ENCODE measurements at places on chromosomes 3 and 15.

- no peak for DNase-seq
Measured at GRCh38 chr3:168250415-168250861, 154.7 kb upstream of the GOLIM4 start.

- DNase-seq: no peak
Measured at GRCh38 chr15:34019369-34019990, 19.5 kb downstream of the AVEN start.

GRCh38 chr3:107956991-107957900, 133.6 kb downstream of the CD47 start:
- no peak for DNase-seq

DNA sequence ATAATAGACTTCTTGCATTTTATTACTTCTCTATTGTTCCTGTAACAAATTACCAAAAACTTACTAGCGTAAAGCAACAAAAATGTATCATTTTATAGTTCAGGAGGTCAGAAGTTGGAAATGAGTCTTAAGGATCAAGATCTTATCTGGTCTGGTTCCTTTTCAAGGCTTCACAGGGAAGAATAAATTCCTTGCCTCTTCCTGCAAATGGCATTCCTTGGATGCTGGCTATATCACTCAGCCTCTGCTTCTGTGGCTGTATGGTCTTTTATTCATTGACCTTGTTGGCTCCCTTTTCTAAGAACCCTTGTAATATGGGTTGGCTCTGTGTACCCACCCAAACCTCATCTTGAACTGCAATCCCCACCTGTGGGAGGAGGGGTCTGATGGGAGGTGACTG, 478.4 kb upstream of the THBS1 start:
- DNase-seq: no peak

DNA sequence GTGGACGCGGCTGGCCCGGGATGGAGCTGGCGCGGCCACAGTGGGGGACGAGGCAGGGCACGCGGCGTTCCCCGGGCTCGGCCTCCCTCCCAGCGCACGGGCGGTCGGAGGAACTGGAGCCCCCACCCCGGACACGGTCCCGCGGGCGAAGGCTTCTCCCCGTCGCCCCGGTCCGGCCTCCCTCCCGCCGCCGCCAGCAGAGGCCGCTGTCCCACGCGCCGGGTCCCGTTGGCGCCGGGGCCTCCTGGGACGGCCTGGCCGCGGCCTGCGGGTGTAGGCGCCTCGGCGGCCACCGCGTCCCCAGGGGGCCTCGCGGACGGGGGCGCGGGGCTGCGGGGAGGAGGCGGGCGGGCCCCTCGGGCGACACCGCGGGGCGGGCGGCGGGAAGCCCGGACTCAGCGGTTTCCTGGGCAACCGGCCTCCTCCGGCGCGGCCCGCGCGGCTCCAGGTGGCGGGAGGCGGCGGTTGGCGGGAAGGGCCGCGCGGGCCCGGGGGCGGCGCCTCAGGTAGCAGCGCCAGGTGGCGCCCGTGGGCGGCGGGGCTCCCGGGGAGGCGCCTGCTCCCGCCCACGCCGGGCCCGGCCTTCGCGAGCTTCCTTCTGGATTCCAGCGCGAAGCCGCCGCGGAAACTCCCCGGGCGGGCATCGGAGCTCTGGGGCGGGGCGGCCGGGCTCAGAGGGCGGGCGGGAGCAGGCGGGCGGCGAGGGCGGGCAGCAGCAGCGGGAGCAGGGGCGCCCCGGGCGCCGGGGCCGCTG, 26.7 kb downstream of the MELTF start:
- DNase-seq: peak; percentile 38

DNA sequence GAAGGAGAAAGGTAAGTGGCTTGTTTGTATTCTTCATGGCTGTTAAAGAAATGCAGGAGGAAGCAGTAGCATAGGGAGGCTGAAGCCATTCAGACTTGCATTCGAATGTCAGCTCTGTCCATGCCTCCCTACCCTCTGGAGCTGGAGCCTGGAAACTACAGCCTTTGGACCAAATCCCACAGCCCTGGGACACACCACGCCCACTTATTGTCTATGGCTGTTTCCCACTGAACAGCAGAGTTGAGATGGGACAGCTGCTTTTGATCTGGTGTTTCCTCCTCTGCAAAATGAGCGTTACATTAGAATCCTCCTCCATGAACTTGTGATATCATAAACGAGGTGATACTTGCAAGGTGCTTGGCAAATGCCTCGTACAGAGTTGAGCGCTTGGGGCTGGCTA, 3.6 kb downstream of the FAM107A start:
- DNase-seq: no peak

GRCh38 chr3:34212656-34213055, 414.2 kb downstream of the PDCD6IP start:
- DNase-seq: no peak

- no peak for DNase-seq
Measured at GRCh38 chr3:195226445-195226844, 44.5 kb downstream of the XXYLT1 start.

DNA sequence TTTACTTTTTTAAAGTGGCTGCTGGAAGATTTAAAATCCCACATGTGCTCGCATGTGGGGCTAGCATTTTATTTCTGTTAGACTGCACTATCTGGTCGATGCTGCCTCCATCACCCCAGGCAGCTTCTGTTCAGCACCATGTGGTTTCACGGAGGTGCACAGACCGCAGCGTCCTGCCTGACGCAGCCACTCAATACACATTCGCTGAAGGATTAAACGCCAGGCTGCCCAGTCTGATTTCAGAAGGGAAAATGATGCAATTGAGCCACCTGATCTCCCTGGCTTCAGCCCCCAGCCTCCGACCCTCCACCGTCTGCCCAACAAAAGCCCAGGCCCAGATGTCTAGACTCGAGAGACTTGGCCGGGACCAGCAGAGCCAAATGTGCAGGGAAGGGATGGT, 84.5 kb downstream of the MEGF11 start:
- DNase-seq: no peak

- DNase-seq: no peak
Measured at GRCh38 chr15:77096138-77096537, 25.2 kb upstream of the TSPAN3 start.

DNA sequence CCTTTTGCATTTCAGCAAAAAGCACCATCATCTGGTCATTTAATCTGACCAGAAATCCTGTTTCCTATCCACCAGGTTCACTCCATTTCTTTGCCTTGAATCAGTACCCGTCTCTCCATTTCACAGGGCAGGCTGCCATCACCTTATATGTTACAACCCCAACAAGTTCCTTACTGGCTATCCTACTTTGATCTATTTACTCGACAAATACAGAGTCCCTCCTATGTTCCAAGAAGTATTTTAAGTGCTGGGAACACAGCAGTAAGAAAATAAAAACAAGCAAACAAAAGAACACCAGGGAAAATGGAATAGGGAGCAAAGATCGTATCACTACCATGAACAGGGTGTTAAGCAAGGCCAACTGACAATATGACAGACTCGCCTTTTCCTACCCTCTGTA, 295.2 kb upstream of the WNT5A start:
- DNase-seq: no peak

DNA sequence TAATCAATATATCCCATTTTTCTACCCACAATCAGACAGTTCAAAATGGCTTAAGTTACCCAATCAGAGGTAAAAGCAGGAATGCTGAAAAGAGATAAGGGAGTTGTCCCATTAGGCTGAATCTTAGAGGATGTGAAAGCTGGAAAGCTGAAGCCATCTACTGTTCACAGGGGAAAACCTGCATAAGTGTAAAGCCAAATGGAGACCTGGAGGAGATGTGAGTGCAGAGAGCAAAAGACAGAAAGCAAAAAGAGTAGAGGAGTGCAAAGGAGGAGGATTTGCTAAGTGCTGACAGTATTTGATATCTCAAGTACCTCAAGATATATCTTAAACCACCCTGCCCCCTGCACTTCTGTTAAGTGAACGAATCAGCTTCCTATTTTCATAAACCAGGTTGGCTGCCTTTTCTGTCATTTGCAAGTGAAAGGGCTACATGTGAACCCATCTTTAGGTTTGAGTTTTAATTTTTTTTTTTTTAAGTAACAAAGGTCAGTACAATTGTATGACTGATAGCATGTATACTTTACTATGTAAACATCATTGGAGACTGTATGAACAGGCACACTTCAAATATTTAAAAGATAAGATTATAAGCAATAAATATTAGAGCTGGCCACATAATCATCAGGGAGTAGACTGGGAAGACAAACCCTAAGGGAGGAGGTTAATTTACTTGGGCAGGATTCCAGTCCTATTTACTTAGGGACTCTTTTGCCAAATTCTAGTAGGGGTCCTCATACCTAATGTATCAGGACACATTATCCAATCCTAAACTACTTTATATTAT, 22.8 kb upstream of the P2RY1 start:
- DNase-seq: no peak

GRCh38 chr3:193023218-193023617, 105.6 kb upstream of the MB21D2 start:
- DNase-seq: no peak

DNA sequence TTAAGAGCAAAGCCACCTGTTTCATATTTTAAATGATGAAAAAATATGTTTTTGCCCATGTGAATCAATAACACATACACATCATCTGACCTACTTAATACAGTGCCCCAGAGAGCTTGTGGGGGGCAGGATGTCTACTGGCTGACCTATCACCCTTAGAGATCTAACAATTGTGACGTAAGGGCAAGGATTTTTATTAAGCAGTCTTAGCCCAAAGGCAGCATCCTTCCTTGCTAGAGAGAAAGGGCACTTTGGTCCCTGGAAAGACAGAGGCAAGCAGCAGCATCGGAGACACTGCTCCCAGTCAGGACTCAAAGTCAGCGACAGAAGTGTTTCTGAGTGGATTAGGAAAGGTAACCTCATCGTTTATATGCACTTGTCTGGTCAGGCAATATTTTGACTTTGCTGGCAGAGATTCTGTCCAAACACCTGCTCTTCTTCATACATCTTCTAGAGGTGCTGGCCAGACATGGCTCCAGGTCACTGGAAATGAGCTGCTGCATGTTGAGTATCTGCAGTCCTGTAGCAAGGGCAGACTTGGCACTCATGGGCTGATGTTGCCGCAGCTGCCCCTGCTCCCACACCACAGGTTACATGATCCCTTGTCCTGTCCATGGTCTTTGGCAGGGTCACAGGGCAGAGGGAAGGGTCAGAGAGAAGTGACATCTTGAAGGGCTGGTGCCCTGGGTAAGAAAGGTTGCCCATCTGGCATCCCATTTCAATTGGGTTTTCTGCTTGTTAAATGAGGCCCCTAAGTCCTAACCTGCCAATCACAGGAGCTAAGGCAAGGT, 1.8 kb downstream of the CXCR6 start:
- no peak for DNase-seq

- DNase-seq: no peak
Measured at GRCh38 chr3:181794011-181794790, 82.5 kb downstream of the SOX2 start.

DNA sequence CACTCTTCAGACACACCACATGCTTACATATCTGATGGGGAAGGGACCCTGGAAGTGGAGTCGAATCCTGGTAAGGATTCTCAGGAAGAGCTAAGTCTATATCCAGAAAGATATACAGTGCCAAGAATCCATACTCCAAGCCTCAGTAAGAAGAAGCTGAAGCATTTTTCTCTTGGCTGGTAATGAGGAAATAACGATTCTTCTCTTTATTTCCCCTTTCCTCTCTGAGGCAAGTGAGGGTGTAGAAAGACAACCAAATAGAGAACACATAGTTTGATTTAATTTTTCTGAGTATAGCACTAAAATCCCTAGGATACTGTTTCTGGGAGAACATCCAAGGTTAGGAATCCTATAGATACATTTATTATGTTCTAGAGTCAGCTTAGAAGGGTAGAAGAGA, 857.3 kb downstream of the TUSC7 start:
- no peak for DNase-seq

DNA sequence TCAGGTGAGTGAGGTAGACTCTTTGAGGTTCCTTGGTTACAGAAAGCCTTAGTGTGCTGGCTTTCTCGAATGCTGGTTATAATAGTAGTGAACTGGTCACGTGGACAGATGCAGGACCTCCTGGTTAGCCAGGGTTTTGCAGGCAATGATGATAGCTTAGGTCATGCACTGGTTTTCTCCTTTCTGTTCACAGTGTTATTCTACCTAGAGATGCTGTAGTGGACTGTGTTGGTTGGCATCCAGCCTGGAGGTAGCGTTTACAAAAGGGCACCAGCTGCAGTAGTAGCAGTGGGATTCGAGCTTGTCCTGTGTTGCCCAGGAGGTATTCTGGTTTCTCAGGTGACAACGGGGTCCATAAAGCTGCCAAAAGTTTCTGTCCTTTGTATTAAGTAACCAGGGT, 27.0 kb downstream of the PCCB start:
- DNase-seq: no peak

DNA sequence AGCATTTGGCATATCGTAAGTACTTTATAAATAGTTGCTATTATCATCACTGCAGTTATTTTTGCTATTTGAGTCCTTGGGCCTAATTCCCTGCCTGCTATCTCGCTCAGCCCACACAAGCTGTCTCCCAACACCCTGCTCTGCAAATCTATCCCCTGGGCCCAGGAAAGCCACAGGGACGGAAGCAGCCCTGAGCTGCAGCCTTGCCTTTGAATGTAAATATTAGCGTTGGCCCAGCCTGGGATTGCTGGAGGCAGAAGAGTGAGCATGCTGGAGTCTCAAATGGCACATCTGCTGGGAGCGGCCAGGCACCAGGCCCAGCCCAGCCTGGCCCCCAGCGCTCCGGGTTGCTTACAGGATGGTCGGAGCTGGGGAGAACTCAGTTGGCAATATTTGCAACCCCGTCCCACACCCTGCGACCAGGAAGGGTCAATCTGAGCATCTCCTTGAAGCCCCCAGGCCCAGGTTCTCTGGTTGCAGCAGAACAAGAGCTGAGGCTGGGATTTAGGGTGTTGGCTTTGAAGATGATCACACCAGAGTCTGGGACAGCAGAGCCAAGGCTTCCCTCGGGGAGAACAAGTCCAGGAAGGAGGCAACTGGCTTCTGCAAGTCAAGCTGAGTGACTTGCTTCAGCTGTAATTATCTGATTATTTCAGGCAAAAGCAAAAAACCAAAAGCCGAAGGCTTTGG, 529.6 kb downstream of the SHQ1 start:
- DNase-seq: no peak

- DNase-seq: no peak
Measured at GRCh38 chr15:39171944-39172368, 408.9 kb upstream of the THBS1 start.

DNA sequence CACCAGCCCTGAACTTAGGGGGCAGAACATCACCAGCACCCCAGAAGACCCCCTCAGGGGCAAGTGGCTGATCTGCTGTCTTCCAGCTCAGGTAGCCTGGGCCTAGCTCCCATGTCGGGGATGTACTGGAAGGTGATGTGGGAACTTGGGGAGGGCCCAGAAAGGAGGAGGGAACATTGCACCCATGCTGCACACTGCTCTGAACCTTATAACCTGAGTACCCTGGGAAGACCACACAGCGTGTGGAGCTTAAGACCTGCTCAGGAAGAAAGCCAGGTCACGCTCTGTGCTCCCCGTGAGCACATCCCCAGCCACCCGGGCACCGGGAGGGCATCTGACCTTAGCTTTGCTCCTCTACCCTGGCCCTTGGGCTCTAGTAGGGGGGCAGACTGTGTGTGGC, 159.4 kb downstream of the ATP10A start:
- DNase-seq: no peak

Measured in stimulated activated CD8-positive, alpha-beta memory T cell treated with anti-CD3 and anti-CD28 coated beads, Interleukin-4, amount 100 ng/mL, for 1 hour (primary cell).